Stimulated activated CD4-positive, alpha-beta T cell treated with anti-CD3 and anti-CD28 coated beads, Interleukin-15, amount 100 ng/mL, for 1 hour (primary cell): ENCODE measurements at places on chromosomes 6 and 20.

DNA sequence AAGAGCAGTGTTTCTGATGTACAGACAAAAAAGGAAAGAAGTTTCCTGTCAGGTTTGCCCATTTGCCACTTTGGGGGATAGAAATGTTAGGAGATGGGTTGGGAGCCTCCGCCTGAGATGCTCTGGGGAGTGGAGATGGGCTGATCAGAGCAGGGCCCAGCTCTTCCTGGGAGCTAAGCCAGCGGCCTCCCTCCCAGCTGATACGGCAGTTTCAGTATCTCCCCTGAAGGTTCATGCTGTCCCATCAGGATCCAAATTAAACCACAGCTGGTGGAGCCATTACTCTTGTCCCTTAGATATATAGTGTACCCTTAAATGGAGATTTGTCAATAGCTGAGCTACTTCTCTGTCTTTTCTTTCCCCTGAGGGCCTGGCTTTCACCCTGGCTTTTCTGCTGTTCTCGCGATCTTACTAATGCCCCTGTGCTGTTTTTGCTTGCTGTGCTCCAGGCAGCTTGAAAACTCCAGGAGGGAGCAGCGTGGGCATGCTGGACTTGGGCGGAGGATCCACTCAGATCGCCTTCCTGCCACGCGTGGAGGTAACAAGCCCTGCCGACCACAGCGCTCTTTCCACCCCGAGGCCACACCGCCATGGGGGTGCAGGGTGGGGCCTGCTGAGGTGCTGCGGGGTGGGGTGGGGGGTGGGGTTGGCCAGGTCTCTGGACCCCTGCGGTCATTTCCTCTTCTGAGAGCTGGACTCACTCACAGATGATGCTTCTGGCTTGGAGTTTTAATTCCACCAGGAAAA lies 20.9 kb downstream of the ENTPD6 start:
- DNase-seq, result no peak

- DNase-seq, result no peak
Measured at GRCh38 chr6:106199331-106199730, 113.2 kb downstream of the PRDM1 start.

GRCh38 chr6:82413868-82414267 lies 50.3 kb downstream of the TPBG start:
- no peak for DNase-seq

- DNase-seq, result no peak
Measured at GRCh38 chr6:113805173-113805790, 51.9 kb upstream of the MARCKS start.

DNA sequence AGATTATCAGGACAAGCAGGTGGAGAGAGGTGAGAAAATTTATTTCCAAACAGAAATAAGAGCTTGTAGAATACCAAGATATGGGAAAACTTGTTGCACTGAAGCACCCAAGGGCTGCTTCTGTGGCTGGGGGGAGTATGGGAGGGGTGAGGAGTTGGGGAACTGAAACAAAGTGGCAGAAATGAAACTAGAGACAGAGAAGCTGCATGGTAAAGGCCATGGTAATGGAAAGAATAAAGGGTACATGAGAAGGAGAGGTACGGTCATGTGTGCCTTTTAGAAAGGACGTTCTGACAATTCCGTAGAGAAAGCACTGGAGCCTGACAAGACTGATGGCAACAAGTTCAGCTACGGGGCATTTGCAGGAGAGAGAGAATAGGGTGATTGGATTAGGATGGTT lies 51.6 kb upstream of the RIN2 start:
- DNase-seq, result no peak

DNA sequence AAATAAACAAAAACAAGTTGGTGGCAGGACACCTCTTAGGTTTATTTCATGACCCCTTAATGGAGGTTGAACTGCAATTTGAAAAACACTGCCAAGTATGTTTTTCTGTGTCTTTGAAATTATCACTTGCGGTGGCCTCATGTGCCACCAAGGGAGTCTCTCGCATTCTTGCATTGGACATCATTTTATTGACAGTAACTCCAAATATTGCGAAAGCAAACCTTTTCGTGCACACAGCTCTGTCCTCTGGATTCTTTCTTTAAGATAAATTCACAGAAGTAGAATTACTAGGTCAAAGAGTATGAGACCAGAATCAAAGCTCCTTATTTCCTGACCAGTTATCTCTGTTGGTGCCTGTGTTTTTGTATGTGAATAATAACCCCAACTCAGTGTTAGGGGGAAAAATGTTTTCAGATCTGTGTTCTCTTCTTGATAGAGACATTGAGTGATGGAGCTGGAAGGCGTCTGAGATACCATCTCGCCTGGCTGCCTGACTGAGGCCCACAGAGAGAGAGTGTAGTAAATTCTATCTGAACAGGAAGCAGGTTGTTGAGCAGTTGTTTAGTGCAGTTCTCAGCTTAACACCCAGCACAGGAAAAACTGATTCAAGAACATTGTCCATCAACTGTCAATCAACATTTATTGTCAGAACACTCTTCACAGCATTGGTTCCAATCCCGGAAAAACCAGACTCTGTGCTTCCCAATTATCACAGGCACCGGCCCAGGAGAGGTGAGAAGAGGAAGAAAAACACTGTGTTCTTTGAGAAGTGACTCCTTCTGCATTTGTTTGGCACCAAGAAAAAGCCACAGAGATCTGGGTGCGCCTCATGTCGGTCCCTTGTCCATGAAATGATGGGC lies 2.2 kb upstream of the CCDC167 start:
- no peak for DNase-seq

DNA sequence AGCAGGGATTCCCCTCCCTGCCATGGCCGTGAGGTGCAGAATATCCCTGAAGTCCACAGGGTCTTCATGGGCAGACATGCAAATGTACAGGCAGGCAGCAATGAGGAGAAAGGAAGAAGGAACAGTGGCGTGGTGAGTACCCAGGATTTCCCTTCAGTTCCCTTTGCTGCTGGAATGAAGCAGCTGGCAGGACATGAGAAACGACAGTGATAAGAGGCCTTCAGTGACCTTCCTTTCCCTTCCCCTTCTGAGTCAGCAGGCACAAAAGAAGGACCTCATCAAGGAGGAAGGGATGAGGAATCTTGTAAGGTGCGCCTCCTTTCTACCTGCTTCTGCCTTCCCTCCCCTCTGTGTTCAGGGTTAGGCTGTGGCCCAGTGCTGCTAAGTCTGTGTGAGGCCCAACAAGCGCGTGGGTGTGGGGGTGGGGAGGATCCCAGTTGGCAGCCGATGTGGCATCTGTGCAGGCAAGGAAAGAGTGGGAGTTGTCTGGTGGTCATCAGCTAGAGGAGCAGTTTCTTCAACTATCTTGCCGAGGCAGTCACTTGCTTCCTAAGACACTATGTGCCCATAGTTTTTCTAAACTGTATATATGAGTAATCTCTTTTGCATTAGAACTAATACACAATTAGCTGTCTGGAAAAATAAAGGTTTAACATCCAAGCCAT lies 29.5 kb upstream of the FBXO9 start:
- DNase-seq, result no peak

DNA sequence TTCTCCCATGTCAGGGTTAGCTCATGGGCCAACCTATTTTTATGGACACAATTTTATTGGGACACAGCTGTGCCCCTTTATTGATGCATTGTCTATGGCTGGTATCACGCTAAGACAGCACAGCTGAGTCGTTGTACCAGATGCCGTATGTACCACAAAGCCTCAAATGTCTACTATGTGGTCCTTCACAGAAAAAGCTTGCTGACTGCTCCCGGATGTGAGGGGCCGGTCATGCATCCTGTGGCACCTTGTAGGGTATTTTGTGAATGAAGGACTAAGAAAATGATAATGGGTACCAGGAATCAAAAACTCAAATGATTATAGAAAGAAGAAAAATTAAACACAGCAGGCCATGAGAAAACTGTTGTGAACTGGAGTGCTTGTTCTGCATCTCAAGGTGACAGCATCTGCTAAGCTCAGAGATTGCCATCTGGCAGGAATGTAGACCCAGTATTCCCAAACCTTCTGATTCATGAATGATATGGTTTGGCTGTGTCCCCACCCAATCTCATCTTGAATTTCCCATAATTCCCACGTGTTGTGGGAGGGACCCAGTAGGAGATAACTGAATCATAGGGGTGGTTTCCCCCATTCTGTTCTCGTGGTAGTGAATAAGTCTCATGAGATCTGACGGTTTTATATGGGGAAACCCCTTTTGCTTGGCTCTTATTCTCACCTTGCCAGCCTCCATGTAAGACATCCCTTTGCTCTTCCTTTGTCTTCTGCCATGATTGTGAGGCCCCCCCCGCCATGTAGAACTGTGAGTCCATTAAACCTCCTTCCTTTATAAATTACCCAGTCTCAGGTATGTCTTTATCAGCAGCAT lies 248.5 kb downstream of the TSHZ2 start:
- no peak for DNase-seq

GRCh38 chr20:45246109-45246508 lies 8.3 kb downstream of the SLPI start:
- DNase-seq, result no peak

GRCh38 chr20:32681175-32682084 lies 7.7 kb upstream of the C20orf203 start:
- DNase-seq, result no peak

DNA sequence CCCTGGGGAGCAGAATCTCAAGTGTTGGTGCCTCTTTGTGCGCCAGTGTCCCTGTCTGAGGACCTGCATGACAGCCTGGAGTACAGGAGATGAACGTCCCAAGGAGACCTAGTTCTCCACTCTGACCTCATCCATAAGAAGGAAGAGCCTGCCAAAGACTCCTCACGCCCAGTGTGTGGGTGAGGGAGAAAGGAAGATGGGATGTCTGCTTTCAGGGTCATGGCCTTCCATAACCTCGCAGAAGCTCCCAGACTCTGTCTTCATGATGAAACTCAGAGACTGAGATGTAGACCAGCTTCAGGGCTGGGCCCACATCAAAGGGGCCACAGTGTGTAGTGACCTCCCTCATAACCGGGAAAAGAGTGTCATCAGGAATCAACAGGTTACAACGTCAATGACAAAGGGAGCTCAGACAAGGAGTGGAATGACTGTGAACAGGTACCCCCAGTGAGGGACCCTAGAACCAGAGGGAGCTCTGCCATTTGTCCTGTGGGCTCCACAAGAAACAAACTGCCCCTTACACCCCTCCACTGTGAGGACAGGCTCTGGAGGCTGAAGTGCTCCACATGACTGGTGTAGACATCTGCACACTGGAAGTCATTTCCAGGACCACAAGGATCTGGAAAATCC lies 8.1 kb downstream of the HLA-DQB1 start:
- DNase-seq, result no peak

GRCh38 chr20:48128436-48128835 lies 343.2 kb upstream of the SULF2 start:
- no peak for DNase-seq

- no peak for DNase-seq
Measured at GRCh38 chr6:41226752-41227151, 1.4 kb upstream of the TREML4 start.

DNA sequence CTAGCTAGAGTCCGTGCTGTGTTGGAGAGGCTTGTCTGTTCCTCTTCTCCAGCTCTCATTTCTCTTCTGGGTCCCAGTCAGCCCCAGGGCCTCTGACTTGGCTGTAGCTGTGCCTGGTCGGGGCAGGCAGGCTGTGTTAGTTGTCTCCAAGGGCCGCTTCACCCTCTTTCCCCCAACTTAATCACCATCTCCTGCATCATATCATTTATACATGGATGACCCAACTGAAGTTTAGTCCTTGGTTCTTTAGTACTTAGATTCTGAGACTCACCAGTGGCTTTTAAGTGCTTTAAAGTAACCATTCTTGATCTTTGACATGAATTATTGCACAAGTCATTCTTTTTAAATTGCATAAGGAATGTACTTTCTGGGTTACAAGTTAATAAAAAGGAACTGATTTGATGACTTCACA lies 127.3 kb downstream of the RTN4IP1 start:
- DNase-seq, result no peak

- DNase-seq, result no peak
Measured at GRCh38 chr6:46583081-46583480, 69.5 kb downstream of the CYP39A1 start.

GRCh38 chr6:133128191-133128590 lies 113.0 kb upstream of the EYA4 start:
- no peak for DNase-seq

DNA sequence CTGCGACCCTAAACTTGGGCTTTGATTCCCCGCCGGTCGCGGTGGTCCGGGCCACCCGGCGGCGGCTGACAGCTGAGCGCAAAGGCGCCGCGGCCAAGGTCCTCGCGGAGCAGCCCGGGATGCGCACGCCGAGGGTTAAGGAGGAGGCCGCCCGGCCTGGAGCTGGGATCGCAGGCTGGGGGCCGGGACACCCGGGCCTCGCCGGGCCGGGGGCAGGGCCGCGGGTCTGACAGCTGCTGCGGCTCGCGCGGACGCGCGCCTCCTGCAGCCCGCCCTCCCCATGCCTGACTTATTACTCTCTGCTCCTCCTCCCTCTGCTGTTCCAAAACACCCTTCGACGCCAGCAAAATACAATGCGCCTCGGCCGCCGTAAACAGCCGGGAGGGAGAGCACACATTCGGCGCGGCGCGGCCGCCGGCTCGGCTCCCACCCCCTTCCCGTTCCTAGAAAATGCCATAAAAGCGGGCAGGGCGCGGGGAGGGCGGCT lies 746 bp downstream of the BACH2 start:
- peak; percentile 49 for DNase-seq
